Upper lobe of right lung (tissue), 1 donor: ENCODE measurements at places on chromosomes 11 and 22. TPM values are rescaled to one million over a fixed set of nuclear protein-coding genes. Genes with fewer than 3 reads are reported as not detected.

The DEPDC7 gene
- 0.81 TPM for total RNA-seq

The PANX3 gene
- not detected for total RNA-seq

The GPHA2 gene
- total RNA-seq: not detected

The AP5B1 gene
- 35.6 TPM for total RNA-seq

The TTC36 gene
- 1.9 TPM for total RNA-seq

The CDC42EP1 gene
- 73.9 TPM for total RNA-seq

The GRIA4 gene
- not detected for total RNA-seq

The IGF2 gene
- 8.8 TPM for total RNA-seq

The XRCC6 gene
- 160 TPM for total RNA-seq

The VEGFB gene
- 172 TPM for total RNA-seq

The SYT9 gene
- 0.14 TPM for total RNA-seq

The PGR gene
- total RNA-seq: 3.0 TPM

The C1QTNF5 gene
- 47.6 TPM for total RNA-seq

The DNAL4 gene
- total RNA-seq: 16.0 TPM

The BCO2 gene
- total RNA-seq: 7.7 TPM

- no peaks in the 10 kb centered on the region for H3K36me3 ChIP-seq
- H3K4me3 ChIP-seq: no peak overlapping the region
- no peak for DNase-seq
- no peak overlapping the region for H3K27ac ChIP-seq
- H3K27me3 ChIP-seq: no peaks in the 10 kb centered on the region
Observed at GRCh38 chr11:92687724-92688123, 281.7 kb upstream of the MTNR1B start.

GRCh38 chr22:41596776-41597634, 7.4 kb upstream of the PMM1 start:
- no peaks in the 10 kb centered on the region for H3K27me3 ChIP-seq
- H3K4me3 ChIP-seq: no peak overlapping the region
- peak overlapping the region; percentile 24 for H3K27ac ChIP-seq

DNA sequence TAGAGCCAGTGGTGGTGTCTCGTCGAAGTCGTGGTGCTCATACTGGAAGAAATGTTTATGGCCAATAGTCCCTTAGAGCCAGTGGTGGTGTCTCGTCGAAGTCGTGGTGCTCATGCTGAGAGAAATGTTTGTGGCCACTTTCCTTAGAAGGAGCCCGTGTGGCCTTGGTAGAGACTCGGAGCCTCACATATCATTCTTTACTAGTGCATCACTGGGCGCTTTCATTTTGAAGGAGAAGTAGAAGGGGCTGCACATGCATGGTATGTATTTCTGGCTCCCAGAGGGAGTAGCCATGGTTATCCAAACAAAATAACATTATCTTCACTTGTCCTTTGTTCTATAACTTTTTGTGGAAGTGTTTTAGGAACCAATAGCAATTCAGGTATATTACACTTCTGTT, 69.5 kb downstream of the JAM3 start:
- no peaks in the 10 kb centered on the region for H3K4me1 ChIP-seq
- no peak for DNase-seq
- no peak overlapping the region for H3K27ac ChIP-seq
- no peak overlapping the region for H3K4me3 ChIP-seq
- no peaks in the 10 kb centered on the region for H3K27me3 ChIP-seq

DNA sequence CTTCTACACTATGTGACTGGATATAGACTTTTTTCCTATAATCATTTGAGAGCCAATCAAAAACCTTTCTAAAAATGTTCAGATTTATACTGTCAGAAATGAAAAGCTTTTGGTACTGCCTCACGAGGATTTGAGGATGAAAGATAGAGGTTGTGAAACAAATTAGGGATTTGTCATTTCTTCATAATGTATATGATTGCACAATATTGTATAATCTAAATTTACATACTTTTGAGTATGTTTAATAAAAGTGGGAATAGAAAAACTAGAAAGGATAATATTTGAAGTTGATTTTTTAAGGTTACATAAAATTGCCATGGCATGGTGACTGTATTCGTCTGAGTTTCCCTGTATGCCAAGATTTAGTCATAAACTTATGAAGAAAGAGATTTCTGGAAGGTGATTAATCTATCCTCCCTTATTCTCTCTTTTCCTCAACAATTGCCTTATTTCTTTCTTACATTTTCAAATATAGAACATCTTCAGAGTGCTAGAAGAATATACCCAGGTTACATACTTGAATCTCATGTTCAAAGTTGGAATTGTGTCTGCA, 56.2 kb downstream of the CASP12 start:
- no peaks in the 10 kb centered on the region for H3K36me3 ChIP-seq
- no peaks in the 10 kb centered on the region for H3K27me3 ChIP-seq
- H3K4me3 ChIP-seq: no peak overlapping the region

DNA sequence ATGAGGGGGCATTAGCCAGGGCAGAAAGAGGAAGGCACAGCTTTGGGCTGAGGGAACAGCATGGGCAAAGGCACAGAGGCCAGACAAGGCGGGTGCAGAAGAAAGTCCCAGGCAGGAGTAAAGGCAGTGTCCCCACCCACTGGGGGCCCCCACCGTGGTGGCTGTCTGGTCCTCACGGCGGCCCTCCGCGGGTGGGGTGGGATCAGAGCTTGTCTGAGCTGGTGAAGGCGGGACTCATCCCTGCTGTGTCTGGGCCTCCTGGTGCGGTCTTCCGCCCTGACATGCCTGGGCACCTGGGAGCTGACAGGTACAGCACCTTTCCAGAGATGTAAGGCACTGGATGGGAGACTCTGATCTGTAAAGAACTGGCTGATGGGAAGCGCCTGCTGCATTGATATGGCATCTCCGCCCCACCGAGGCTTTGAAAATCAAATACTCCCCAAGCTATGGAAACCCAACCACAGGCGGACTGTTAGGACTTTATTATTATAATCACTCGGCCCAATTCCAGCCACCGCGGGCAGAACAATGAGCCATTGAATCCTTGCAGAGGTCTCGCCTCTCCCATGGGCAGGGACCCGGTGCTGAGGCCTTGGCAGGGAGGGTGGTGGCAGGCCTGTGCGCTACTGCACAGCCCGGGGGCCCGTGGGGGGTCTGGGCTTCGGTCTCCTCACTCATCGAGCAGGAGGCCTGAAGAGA, 14.2 kb upstream of the GNB1L start:
- no peak overlapping the region for H3K27ac ChIP-seq
- no peaks in the 10 kb centered on the region for H3K36me3 ChIP-seq
- no peaks in the 10 kb centered on the region for H3K27me3 ChIP-seq
- no peak overlapping the region for H3K4me3 ChIP-seq

DNA sequence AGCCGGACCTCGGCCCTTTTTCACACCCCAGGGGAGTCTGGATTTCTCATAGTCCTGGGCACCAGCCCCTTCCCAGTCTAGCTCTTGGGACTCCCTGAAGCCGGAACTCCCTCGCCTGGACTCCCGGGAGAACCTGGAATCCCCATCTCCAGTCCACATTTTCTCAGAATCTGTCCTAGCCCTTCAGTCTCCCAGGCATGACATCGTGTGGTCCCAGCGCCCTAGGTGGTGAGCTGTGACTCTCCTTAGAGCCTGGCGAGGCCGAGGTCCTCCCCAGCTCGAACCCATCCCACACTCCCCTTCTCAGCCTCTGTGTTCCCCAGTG, 673 bp upstream of the DUSP18 start:
- H3K36me3 ChIP-seq: peaks cover 5% of the 10 kb centered on the region
- no peaks in the 10 kb centered on the region for H3K27me3 ChIP-seq
- peak overlapping the region; percentile 67 for H3K27ac ChIP-seq
- DNase-seq: no peak
- peaks cover 10% of the 10 kb centered on the region for H3K4me1 ChIP-seq

- no peaks in the 10 kb centered on the region for H3K27me3 ChIP-seq
- H3K36me3 ChIP-seq: no peaks in the 10 kb centered on the region
- H3K4me3 ChIP-seq: peak overlapping the region; percentile 31
Observed at GRCh38 chr11:2300290-2300935, 1.3 kb downstream of the C11orf21 start.

GRCh38 chr22:50527921-50528681, 1.7 kb downstream of the TYMP start:
- no peaks in the 10 kb centered on the region for H3K27me3 ChIP-seq

- no peaks in the 10 kb centered on the region for H3K36me3 ChIP-seq
- H3K4me1 ChIP-seq: no peaks in the 10 kb centered on the region
- H3K4me3 ChIP-seq: no peak overlapping the region
- H3K27me3 ChIP-seq: no peaks in the 10 kb centered on the region
Observed at GRCh38 chr11:109347304-109347703, 74.7 kb upstream of the C11orf87 start.

DNA sequence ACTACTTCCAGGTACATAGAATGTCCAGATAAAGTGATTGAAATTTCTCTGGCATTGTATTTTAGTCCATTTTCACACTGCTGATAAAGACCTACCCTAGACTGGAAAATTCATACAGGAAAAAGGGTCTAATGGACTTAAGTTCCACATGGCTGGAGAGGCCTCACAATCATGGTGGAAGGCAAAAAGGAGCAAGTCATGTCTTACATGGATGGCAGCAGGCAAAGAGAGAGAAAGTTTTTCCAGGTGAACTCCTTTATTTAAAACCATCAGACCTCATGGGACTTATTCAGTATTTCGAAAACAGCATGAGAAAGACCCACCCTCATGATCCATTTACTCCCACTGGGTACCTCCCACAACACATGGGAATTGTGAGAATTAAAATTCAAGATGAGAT, 1359.7 kb upstream of the RAG2 start:
- no peak overlapping the region for H3K27ac ChIP-seq
- no peaks in the 10 kb centered on the region for H3K4me1 ChIP-seq
- no peaks in the 10 kb centered on the region for H3K36me3 ChIP-seq
- DNase-seq: no peak
- H3K27me3 ChIP-seq: no peaks in the 10 kb centered on the region

GRCh38 chr22:46632646-46633249, 12.6 kb downstream of the GRAMD4 start:
- no peaks in the 10 kb centered on the region for H3K4me1 ChIP-seq
- DNase-seq: no peak
- H3K36me3 ChIP-seq: peaks cover 10% of the 10 kb centered on the region
- no peak overlapping the region for H3K4me3 ChIP-seq

GRCh38 chr11:39374963-39375698, 2084.3 kb downstream of the LRRC4C start:
- no peaks in the 10 kb centered on the region for H3K4me1 ChIP-seq
- no peak for DNase-seq
- H3K36me3 ChIP-seq: no peaks in the 10 kb centered on the region
- no peak overlapping the region for H3K4me3 ChIP-seq
- no peaks in the 10 kb centered on the region for H3K27me3 ChIP-seq

GRCh38 chr22:42461511-42461910, 29.3 kb upstream of the NFAM1 start:
- H3K4me3 ChIP-seq: no peak overlapping the region
- H3K4me1 ChIP-seq: no peaks in the 10 kb centered on the region
- H3K27ac ChIP-seq: no peak overlapping the region
- peaks cover 30% of the 10 kb centered on the region for H3K27me3 ChIP-seq
- H3K36me3 ChIP-seq: no peaks in the 10 kb centered on the region

DNA sequence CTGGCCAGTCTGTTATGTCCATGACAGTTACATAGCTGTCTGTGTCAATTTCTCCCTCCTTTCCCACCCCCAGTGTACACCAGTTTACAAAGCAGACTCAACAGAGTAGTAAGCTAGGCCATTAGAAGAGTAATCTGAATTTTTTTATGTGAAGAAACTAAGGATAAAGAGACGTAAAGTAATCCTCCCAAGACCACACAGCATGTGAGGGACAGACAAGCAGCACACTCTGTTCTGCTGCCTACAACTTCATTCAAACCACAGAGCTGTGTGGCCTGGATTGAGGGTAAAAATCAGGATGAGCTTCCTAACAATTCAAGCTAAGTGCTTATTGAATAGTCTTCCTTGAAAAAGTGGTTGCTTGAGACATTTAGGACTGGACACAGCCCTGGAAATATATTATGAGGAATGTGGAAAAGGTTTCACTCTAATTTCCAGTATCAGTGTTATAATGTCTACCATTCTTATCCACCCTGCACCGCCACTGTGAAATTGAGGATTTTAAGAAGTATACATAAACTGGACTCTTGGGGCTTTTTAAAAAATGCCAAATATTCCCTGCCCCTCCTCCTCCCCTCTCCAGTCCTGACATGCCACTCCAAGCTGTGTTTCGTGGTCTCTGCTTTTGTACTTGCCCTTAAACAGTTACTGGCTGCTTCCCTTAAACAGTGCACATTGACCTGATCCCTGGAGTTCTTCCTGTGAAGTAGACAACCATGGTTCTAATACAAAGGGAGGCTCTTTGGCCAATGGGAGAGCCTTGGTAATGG, 40.9 kb downstream of the EXT2 start:
- H3K4me3 ChIP-seq: no peak overlapping the region
- H3K27me3 ChIP-seq: no peaks in the 10 kb centered on the region
- DNase-seq: no peak
- no peak overlapping the region for H3K27ac ChIP-seq

- no peaks in the 10 kb centered on the region for H3K27me3 ChIP-seq
- H3K36me3 ChIP-seq: no peaks in the 10 kb centered on the region
- H3K27ac ChIP-seq: no peak overlapping the region
- H3K4me3 ChIP-seq: no peak overlapping the region
- DNase-seq: peak; percentile 50
Observed at GRCh38 chr11:71311176-71311925, 59.0 kb upstream of the SHANK2 start.

- DNase-seq: no peak
- no peak overlapping the region for H3K27ac ChIP-seq
- no peak overlapping the region for H3K4me3 ChIP-seq
- peaks cover 11% of the 10 kb centered on the region for H3K27me3 ChIP-seq
- H3K36me3 ChIP-seq: no peaks in the 10 kb centered on the region
- H3K4me1 ChIP-seq: peaks cover 2% of the 10 kb centered on the region
Observed at GRCh38 chr22:39894554-39895092, 1.1 kb upstream of the ENTHD1 start.

DNA sequence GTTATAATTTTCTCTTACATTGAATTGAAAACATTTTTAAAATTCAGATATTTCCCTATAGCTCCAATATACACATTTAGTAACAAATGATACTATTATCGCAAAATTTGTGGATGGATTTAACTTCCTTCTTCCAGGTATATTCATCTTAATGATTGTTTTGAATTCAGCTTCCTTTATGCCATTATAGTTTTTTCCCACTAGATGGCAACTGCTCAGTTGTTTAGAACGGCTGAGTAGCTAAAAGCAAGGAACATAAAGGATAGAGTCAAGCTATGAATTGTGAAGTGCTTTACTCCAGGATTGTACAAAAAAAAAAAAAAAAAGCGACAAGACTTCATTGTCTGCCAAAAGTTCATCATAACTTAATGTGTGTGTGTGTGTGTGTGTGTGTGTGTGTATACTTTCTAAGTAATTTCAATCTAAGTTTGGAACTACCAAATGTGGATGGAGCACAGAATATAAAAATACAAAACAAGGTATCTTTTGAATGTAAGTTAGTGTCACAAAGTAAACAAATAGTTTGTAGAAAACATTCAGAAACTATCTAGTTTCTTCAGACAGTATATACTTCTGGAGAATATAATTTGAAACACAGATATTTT, 846.4 kb downstream of the DLG2 start:
- H3K4me1 ChIP-seq: no peaks in the 10 kb centered on the region
- H3K27ac ChIP-seq: no peak overlapping the region
- DNase-seq: no peak
- H3K27me3 ChIP-seq: no peaks in the 10 kb centered on the region
